ENCODE measurements at places on chromosomes 1 and 21. TPM values are rescaled to one million over a fixed set of nuclear protein-coding genes. Genes with fewer than 3 reads are reported as not detected.

DNA sequence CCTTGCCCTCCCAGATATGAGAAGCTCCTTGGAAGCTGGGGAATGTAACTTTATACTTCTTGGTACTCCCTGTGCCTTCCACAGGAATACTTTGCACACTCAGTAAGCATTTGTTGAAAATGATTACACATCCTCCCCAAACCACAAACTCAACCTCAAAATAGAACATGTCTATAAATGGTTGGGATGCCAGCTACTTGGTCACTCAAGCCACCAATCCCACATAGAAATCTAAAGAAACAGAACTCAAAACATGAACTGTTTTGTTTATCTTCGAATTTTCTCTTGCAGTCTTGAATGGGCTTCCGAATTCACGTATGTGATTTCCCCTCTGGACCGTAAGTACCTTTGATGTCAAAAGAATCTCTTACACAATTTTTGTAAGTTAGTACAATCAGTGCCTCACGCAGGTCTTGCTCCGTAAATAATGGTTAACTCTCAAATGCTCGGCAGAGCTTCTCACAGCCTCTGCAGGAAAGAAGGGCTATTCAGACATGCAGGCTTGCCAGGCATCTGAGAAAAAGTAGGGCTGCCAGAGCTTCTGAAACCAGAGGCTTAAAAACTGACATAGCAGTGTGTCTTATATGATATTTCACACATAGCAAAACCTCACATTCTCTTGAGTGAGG lies 26.9 kb downstream of the SORT1 start:
- H3K4me1 ChIP-seq: peaks cover 3% of the 10 kb centered on the region
- no peak for DNase-seq
- H3K27me3 ChIP-seq: no peaks in the 10 kb centered on the region

DNA sequence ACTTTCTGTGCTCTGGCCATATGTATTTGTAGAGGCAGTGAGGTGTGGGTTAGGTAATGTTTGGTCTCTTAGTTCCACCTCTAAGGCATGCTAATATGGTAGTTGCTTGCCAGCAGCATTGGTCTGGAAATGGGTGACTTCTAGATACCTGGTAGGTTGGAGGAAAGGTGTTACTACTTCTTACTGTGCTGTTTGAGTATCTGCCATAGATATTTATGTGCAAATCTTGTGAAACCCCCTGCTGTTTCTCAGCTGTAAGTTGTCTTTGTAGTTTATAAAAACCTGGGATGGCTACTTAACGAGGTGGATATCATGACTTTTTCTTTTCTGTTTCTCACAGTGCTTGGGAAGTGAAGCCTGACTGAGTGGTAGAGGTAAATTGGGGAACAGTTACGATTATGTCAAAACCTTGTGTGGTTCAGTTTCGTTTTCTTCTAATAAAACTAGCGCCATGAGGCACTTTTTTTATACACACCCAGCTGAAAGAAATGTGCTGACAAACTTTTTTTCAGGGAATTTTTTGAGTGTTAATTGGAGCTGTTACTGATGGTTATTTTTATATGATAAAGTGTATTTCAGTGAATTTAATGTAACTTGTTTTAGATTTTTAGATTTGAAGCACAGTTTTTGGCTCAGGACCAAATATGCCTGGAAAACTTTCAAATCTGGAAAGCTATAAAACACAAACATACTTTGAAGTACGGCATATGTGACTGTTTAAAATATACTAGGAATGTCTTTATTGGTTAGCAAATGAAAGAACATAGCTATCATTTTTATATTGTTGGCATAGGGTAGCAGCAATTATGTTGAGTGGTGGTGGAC lies 42.1 kb downstream of the CAMSAP2 start:
- no peak overlapping the region for H3K27ac ChIP-seq
- H3K4me3 ChIP-seq: no peak overlapping the region
- no peak for DNase-seq
- peaks cover 43% of the 10 kb centered on the region for H3K36me3 ChIP-seq
- no peaks in the 10 kb centered on the region for H3K27me3 ChIP-seq
- H3K4me1 ChIP-seq: peaks cover 16% of the 10 kb centered on the region

DNA sequence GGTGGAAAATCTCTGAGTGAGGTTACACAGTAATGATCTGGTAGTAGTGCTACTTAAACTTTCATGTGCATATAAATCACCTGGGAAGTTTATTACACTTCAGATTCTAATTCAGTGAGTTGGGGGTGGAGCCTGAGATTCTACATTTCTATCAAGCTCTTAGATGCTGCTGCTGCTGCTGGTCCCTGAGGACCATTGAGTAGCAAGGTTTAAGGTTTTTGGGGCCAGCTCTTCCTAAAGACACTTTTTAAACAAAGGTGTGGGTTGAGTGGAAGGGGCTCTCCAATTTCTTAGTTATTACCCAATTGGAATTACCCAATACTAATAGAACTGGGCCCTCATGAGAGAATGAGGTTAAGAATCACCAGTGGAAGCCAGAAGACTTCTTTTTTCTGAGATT lies 29.5 kb downstream of the KCNA3 start:
- H3K36me3 ChIP-seq: no peaks in the 10 kb centered on the region
- no peak for DNase-seq

DNA sequence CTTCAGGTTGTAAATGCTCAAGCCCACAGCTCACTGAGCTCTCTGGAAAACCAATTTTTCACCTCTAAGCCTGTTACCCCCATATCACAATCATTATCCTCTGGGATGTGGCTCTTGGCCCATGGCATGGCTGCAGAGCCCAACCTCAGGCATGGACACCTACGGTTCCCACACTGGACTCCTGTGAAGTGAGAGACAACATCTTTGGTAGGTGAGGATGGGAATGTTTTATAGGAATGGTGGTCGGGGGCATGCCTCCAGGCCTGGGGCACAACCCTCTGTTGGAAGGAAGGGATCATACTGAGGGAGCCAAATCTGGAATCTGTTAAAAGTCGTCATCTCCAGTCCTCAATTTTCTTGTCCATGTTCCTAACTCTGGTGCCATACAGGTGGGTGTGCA lies 179.1 kb downstream of the FOXD2 start:
- H3K27me3 ChIP-seq: peaks cover 3% of the 10 kb centered on the region
- H3K36me3 ChIP-seq: no peaks in the 10 kb centered on the region
- H3K27ac ChIP-seq: no peak overlapping the region
- H3K4me1 ChIP-seq: peaks cover 1% of the 10 kb centered on the region

DNA sequence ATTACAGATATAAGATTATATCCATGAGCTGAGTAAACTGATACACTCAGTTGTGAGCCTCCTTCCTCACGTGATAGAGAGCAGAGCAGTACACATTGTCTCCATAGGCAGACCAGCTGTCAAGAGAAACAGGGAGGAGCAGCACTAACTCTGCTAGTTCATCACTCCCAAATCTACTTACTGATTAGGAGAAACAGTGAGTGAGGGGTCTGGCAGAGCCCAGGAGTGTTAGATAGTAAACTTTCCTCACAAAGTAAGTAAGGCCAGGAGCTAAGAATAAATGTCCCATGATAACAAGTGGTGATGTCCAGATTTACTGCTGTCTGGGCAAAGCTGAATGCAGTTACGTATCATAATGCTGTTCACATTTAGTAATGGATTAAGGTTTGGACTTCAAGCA lies 168.6 kb upstream of the KCNK2 start:
- no peaks in the 10 kb centered on the region for H3K4me1 ChIP-seq
- no peak overlapping the region for H3K27ac ChIP-seq
- H3K4me3 ChIP-seq: no peak overlapping the region

DNA sequence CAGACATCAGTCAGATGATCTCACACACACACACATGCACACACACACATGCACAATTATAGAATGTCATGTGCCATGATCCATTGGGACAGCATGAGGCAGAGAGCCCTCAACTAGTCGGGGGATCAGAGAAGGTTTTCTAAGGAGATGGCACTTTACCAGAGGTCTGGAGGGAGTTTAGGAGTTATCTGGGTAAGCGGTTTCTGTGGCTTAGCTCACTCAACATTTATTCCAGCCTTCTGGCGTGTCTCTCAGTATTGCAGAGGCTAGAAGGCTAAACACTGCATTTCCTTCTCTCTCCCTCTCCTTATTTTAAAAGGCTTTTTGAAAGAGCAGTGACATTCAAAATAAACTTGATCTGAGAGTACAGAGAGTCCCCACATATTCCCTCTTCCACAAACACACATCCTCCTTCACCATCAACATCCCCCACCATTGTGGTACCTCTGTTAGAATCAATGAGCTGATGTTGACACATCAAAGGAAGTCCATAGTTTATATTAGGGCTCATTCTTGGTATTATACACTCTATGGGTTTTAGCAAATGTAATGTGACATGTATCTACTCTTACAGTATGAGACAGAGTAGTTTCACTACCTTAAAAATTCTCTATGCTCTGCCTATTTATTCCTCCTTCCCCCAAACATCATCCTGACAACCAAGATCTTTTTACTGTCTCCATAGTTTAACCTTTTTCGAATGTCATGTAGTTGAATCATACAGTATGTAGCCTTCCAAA lies 9.0 kb upstream of the PLA2G2A start:
- no peak overlapping the region for H3K4me3 ChIP-seq
- no peak overlapping the region for H3K27ac ChIP-seq
- H3K36me3 ChIP-seq: no peaks in the 10 kb centered on the region
- peaks cover 14% of the 10 kb centered on the region for H3K4me1 ChIP-seq
- no peak for DNase-seq

GRCh38 chr21:29939104-29939923 lies 482 bp downstream of the GRIK1 start:
- no peak overlapping the region for H3K27ac ChIP-seq
- H3K27me3 ChIP-seq: peaks cover 94% of the 10 kb centered on the region
- peak overlapping the region; percentile 85 for H3K4me3 ChIP-seq
- peak; percentile 32 for DNase-seq
- H3K4me1 ChIP-seq: peaks cover 8% of the 10 kb centered on the region
- no peaks in the 10 kb centered on the region for H3K36me3 ChIP-seq

DNA sequence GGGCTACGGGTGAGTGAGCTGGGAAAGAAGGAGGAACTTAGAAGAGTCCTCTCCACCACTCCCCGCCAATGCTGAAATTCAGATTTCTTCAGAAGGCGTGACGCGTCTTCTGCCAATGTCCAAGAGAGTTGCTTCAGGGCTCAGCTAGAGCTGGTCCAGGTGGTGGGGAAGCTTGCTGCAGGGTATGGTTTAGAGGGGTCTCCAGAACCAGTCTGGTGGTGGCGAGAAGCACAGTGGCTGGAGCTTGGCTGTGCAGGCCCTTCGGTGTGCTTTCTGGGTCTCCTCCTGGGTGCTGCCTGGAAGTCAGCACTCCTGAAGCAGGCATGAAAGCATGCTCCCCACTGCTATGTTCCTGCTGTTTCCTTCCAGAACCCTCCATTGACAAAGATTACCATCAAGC lies 387.2 kb downstream of the PTPRU start:
- DNase-seq: no peak
- no peak overlapping the region for H3K4me3 ChIP-seq
- no peaks in the 10 kb centered on the region for H3K36me3 ChIP-seq

GRCh38 chr21:33024201-33025103 lies 1.3 kb upstream of the OLIG2 start:
- H3K27ac ChIP-seq: no peak overlapping the region
- DNase-seq: no peak
- peak overlapping the region; percentile 87 for H3K4me3 ChIP-seq

DNA sequence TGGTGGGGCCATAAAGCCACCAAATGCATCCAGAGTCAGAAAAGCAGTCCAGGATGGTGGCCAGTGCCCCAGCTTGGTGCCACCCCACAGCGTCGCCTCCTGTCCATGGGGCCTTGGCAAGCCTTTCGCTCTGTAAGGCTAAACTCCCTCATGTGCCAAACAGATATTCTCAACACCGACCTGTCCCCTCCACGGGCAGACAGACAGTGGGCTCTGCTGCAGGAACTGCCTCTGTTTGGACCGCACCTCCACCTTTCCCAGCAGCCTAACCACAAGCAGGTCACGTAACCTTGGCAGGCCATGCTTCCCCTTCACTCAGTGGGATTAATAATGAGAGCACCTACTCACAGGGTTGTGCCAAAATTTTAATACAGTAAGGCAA lies 11.7 kb downstream of the RUNX1 start:
- H3K4me3 ChIP-seq: no peak overlapping the region
- H3K36me3 ChIP-seq: no peaks in the 10 kb centered on the region
- no peaks in the 10 kb centered on the region for H3K27me3 ChIP-seq
- H3K27ac ChIP-seq: no peak overlapping the region
- H3K4me1 ChIP-seq: peaks cover 21% of the 10 kb centered on the region

GRCh38 chr21:37711836-37712568 lies 204.3 kb downstream of the KCNJ6 start:
- peak; percentile 79 for DNase-seq
- no peaks in the 10 kb centered on the region for H3K36me3 ChIP-seq
- no peak overlapping the region for H3K4me3 ChIP-seq
- H3K27ac ChIP-seq: no peak overlapping the region
- H3K27me3 ChIP-seq: peaks cover 72% of the 10 kb centered on the region
- H3K4me1 ChIP-seq: peaks cover 26% of the 10 kb centered on the region

GRCh38 chr1:164560556-164560955 lies 1.6 kb downstream of the PBX1 start:
- no peaks in the 10 kb centered on the region for H3K36me3 ChIP-seq
- no peak for DNase-seq
- peaks cover 49% of the 10 kb centered on the region for H3K4me1 ChIP-seq

DNA sequence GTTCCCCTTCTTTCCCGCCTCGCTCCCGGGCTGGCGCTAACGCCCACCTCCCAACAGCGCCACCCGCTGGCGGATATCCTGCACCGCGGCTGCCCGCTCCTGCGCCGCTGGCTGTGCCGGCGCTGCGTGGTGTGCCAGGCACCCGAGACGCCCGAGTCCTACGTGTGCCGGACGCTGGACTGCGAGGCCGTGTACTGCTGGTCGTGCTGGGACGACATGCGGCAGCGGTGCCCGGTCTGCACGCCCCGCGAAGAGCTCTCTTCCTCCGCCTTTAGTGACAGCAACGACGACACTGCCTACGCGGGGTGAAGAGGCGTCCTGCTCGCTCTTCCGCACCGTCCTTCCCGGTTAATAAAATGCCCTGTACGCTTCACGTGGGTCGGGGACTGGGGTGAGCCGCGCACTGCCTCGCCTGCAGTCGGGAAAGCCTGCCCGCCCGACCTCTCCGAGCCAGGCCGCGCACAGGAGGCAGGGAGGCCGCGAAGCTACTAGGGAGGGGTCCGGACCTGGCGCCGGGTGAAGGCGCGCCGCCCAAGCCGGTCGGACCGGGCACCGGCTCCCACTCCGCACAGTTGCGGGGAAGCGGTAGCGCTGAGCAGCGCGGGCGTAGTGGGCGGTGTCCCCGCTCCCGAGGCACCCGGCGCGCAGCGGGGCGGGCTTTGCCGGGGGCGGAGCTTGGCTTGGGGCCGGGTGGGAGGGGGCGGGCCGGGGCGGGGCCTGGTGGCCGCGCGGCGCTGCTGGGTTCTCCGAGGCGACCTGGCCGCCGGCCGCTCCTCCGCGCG lies at the start of gene ADAM15:
ADAM15 (plus strand) TSS at position 757 of the 782 bp plus-strand sequence. CDS start 71 bp downstream, outside the sequence.
- H3K4me1 ChIP-seq: peaks cover 34% of the 10 kb centered on the region
- H3K4me3 ChIP-seq: peak within 1 kb of the TSS; percentile 90
- DNase-seq: peak; percentile 92
- peaks cover 6% of the 10 kb centered on the region for H3K27me3 ChIP-seq
- H3K36me3 ChIP-seq: no peaks in the 10 kb centered on the region

The OR14A2 gene
- total RNA-seq: not detected

The TMEM269 gene
- 0.91 TPM for total RNA-seq

The OR2AK2 gene
- not detected for total RNA-seq

The GSTM5 gene
- total RNA-seq: 0.23 TPM

The MCOLN2 gene
- 1.0 TPM for total RNA-seq

The MAP1LC3C gene
- total RNA-seq: 1.1 TPM

Data from neural crest cell (in vitro differentiated cells).